Germinal center (tissue), 1 donor: ENCODE measurements at places on chromosomes 5 and 9.

DNA sequence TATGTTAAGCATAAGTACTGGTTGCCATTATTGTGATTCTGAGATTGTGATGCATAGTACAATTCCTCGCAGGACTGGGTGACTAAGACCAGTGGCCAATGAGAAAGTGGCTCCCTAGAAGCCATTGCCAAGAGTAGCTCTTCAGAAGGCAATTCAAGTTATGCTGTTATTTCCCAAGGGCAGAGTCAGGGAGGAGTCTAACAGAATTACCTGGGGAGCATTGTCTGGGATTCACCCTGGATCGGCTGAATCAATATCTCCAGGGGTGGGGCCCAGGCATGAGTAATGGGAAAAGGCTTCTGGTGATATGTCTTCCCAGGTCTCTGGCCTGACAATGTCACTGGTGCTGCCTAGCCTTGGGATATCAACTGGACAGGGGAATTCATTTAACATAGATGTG is 10.9 kb upstream of the ARHGEF28 start:
- DNase-seq = no peak

- no peak for DNase-seq
These were observed 29.7 kb downstream of the PCDHGC5 start for GRCh38 chr5:141518618-141519015.

DNA sequence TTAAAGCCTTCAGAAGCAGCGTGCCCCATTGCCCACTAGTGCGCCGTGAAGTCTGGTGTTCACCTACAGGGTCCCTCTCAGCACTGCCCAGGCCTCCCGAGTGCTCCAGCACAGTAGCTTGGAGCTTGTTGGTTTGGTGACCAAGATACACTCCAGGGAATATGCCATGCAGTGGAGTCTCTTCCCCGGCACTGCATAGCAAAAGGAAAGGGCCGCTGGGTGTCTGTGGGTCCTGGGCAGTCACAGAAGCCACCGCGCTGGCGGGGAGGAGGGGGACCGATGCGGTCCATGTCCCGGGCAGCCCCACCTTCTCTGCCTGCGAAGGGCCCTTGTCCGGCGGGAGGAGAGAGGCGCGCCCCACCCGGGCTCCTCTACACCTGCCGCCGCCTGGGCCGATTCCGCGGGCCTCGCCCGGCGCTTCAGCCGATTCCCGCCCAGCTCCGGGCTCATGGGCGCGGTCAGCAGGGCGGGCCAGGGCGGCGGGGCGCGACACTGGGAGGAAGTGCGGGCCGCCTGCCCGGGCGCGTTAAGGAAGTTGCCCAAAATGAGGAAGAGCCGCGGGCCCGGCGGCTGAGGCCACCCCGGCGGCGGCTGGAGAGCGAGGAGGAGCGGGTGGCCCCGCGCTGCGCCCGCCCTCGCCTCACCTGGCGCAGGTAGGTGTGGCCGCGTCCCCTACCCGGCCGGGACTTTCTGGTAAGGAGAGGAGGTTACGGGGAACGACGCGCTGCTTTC is at the start of gene SYK:
Gene SYK (plus strand): TSS at position 579 of the 732 bp plus-strand sequence. CDS start 42,080 bp downstream, outside the sequence.
- DNase-seq = peak; percentile 72

- no peak for DNase-seq
These were observed 267.9 kb downstream of the COX7C start for GRCh38 chr5:86885489-86886230.

- DNase-seq = no peak
These were observed 635.4 kb downstream of the IRX1 start for GRCh38 chr5:4230786-4231641.

DNA sequence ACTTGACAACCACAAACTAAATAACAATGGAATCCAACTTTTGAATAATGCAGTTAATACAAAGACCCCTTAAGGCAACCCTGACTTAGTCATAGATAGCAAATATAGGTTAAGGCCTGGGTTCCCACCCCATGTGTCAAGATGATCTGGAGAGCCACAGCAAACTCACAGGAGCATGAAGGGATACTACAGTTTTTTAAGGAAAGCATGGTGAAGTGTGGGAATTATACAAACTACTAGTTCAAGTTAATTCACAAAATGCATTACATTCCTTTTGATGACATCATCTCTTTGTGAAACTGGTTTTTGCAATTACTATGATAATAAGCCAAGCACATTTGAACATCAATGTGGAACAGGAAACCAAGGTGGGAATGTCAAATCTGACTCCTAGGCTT is 50.6 kb downstream of the LHFPL2 start:
- no peak for DNase-seq

DNA sequence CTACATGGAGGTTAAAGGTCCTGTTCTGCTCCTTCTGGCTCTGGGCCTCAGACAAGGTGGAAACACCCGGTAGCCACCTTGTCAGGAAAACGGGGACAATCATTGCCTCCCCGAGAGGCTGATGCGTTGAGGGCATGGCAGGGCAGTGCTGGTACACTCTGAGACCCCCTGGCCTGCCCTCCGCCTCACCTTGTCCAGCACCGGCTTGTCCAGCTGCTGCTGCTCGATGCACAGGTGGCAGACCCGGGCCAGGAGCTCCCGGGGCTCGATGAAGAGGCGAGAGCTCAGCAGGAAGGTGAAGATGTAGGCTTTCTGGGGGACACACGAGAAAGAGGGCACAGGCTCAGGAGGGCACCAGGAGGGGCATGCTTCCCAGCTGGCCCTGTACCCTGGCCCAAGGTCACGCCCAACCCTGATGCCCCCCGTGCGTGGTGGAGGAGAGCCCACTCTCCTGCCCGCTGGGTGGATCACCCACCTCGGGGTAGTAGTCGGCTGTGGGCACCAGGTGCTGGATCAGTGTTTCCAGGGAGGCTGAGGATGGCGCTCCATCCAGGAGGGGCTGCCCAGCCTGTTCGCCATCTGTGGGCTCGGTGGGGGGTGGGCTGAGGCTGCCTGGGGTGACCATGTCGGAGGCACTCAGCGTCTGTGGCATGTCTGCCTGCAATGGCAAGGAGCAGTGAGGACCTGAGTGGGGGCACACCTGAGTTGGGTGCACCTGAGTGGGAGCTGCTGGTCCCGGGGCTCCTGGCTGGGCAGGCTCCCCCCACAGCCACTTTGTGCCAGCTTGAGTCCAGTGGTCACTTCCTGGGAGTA is 66.0 kb upstream of the RNF130 start:
- no peak for DNase-seq

GRCh38 chr5:157196045-157196444 is 15.4 kb downstream of the ITK start:
- no peak for DNase-seq

- no peak for DNase-seq
These were observed 110.6 kb downstream of the ADAMTS16 start for GRCh38 chr5:5250758-5251157.

GRCh38 chr9:82206490-82206889 is 217.9 kb downstream of the SPATA31D1 start:
- no peak for DNase-seq

- DNase-seq = no peak
These were observed 891.3 kb downstream of the TLE1 start for GRCh38 chr9:80797831-80798688.

GRCh38 chr9:109519366-109519765 is 21.3 kb upstream of the PTPN3 start:
- DNase-seq = no peak

DNA sequence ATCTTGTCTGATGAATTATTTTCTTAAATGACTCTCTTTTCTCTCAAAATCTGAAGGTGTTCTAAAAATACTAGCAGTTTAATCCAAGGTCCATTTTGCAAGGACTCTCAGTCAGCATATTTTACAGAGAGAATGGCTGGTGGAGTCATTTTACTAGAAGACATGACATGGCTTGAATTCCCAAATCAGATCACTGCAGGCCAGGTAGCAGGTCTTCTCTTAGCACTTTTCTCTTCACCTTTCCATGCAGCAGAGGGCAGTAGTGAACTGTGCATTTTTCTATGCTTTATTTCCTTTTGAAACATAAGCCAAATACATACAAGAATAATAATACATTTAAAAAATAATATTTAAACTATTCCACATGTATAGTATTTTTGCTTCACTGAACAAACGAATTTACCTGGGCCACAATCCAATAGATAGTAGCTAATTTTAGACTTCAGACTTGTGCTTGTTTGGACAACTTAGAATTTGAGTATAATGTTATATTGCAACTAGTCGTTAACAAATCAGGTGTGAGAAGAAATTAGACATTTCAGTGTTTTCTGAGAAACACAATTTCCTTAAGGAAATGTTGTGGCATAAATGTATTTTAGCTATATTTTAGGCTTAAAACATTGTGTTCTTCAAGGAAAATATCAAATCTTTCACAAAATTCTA is 289.4 kb upstream of the DAB2 start:
- DNase-seq = peak; percentile 4

DNA sequence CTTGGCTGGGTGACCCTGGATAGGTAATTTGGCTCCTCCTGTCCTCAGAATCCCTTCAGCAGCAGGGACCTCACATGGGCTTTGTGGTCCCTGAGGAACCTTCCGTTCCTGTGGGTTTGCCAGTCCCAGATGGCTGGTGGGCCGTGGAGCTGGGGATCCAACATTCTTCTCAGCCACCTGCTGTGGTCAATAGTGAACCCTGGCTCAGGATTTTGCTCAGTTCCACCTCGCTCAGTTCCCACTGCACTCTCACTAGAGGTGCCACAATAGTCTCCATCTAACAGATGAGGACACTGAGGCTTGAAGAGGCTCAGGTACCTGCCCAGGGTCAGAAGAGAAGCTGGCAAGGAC is 17.1 kb upstream of the SPOUT1 start:
- no peak for DNase-seq

DNA sequence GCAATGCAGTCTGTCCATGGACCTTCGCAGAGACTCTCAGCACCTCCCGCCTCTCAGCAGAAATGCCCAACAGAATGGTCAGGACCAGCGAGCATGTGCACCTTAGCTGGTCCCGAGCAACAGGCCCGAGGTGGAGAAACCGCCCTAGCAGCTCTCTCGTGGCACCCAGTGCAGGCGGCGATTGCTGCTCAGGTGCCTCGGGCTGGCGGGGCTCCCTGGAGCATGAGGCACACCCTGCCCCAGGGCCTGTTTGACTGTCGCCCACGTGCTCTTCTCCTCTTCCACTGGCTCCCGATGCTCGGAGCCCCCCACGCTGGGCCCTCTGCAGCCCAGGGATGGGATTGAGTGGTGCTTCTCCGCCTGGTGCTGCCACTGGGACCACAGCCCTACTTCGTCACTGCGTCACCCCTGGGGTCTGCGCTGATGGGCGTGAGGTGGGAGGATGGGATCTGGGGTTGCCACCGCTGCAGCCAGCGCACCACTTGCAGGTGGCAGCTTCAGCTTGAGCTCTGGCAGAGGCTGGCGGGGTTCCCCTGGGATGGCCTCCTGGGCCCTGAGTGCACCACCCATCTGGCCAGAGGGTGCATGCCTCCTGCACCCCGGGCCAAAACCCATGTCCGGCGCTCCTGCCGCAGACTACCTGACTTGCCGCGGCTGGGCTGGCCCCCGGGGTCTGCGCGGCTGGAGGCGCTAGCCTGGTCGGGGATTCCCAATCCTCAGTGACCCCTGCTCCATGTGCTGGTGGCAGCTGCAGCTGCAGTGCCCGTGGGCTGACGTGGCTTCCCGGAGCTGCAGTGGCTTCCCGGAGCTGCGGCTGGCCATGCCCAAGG is 244.2 kb downstream of the FOXD4L6 start:
- no peak for DNase-seq

GRCh38 chr9:87599901-87600610 is 102.4 kb downstream of the DAPK1 start:
- no peak for DNase-seq

- no peak for DNase-seq
These were observed 32.5 kb downstream of the PTGES start for GRCh38 chr9:129720181-129720864.

DNA sequence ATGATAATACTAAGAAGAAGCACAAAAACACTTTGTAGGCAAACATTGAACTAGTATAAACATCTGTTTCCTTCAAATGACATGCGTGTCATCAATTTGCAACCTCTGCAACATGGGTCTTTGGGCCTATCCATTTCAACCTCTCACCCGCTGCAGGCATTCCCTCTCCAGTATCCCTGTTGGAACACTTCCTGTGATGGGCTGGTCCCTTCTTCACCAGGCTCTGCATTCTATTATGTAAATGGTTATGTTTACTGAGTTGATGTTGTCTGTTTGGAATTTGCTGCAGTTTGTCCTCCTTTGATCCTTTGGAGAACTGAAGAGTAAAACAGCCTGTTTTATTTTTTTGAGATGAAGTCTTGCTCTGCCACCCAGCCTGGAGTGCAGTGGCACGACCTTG is 16.6 kb upstream of the TBC1D2 start:
- DNase-seq = no peak

- no peak for DNase-seq
These were observed 37.2 kb upstream of the GABRP start for GRCh38 chr5:170746075-170746960.

- no peak for DNase-seq
These were observed 28.4 kb downstream of the RCL1 start for GRCh38 chr9:4821133-4821532.

- no peak for DNase-seq
These were observed 401.4 kb upstream of the KLF4 start for GRCh38 chr9:107890921-107891465.

DNA sequence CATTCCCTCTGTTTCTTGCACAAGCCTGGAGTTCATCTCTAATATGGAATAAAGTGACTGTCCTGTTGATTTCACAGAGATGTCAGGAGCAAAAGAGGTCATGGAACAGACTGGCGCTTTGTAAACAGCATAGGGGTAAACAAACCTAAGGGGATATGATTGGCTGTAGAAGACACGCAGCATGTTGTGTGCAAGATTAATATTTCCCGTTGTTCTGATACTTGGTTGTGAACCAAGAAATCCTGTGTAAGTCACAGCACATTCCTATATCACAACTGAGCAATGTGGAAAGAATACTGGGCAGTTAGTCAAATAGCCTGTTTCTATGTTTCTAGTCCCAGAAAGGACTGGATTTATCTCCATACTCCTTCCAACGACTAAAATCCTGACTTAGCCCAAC is 3.2 kb downstream of the ADAMTS12 start:
- no peak for DNase-seq

DNA sequence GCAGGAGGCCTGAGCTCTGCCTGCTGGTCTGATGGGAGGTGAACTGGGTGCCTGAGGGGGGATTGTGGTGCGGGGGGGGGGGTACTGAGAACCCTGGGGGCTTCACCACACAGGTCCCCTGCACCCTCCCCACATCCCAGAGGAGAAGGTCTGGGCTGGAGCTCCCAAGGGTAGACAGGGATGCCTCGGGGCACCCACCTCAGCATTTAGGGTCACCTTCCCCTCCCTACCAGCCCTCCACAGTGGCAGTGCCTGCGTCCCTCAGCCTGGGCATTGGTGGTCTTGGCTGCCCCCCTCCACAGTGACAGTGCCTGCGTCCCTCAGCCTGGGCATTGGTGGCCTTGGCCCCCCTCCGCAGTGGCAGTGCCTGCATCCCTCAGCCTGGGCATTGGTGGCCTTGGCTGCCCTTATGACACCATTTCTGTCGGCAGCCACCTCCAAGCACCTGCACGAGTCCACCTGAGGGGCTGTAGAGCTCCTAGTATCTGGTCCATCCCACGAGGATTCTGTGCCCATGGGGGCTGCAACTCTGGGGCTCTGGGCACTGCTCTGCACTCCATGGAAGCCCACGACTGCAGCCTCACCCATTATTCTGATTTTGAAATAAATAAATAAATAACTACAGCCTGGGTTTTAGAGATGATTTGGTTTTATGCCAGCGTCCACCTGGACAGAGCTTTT is 21.5 kb downstream of the NKD2 start:
- DNase-seq = no peak

- no peak for DNase-seq
These were observed 213.7 kb downstream of the DCP2 start for GRCh38 chr5:113190347-113190746.
